Activated CD4-positive, CD25-positive, alpha-beta regulatory T cell treated with anti-CD3 and anti-CD28 coated beads, Interleukin-2, amount 50 U/mL, for 24 hours (primary cell): ENCODE measurements at places on chromosomes 12 and 14.

- ATAC-seq: no peak
Measured at GRCh38 chr14:63986789-63987533, 134.2 kb downstream of the SYNE2 start.

GRCh38 chr14:95463171-95463901 is 53.1 kb downstream of the SYNE3 start:
- peak; percentile 49 for ATAC-seq

- ATAC-seq: no peak
Measured at GRCh38 chr12:74722709-74723108, 185.1 kb downstream of the ATXN7L3B start.

GRCh38 chr12:74941670-74942069 is 268.0 kb downstream of the KCNC2 start:
- no peak for ATAC-seq

DNA sequence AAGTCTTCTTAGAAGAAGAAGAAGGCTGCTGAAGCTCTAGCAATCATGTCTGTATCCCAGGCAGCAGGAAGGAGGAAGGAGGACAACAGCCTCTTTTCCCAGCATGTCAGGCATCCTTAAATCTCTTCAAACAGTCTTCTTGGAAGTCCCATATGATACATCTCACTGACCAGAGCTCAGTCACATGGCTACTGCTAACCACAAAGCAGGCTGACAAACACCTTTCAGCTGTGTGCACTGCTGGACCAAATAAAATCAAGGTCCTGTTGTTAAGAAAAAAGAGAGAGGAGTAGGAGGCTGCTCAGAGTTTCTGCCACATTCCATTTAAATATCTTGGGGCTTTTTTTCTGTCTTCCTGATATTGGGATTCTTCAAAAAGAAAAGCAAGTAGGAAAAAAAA is 203.4 kb upstream of the PELI2 start:
- no peak for ATAC-seq

DNA sequence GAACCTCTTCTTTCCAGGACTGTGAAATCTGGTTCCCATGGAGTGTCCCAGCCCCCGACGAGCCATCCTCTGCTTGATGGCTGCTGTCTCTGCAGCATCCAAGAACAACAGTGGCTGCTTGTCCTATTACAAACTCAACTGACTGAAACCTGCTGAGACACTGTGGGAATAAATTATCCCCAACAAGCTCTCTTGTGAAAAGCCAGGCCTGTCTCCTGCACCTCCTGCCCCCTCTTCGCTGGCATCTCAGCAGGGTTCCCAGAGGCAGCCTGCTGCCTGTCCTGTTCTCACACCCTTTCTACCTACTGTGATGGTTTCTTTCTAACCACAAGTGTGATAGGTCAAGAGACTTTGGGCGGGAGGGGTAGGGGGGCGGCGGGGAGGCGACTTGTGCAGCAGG is 180.2 kb downstream of the TSPAN9 start:
- ATAC-seq: no peak

- ATAC-seq: no peak
Measured at GRCh38 chr14:50366589-50366988, 30.1 kb downstream of the CDKL1 start.

GRCh38 chr12:123075646-123076171 is 75.2 kb downstream of the PITPNM2 start:
- peak; percentile 86 for ATAC-seq

- ATAC-seq: peak; percentile 81
Measured at GRCh38 chr14:51846631-51847488, 13.6 kb upstream of the GNG2 start.

GRCh38 chr14:30078811-30079402 is 151.3 kb upstream of the PRKD1 start:
- no peak for ATAC-seq

GRCh38 chr14:52950410-52950897 is 396 bp downstream of the FERMT2 start:
- ATAC-seq: peak; percentile 40

DNA sequence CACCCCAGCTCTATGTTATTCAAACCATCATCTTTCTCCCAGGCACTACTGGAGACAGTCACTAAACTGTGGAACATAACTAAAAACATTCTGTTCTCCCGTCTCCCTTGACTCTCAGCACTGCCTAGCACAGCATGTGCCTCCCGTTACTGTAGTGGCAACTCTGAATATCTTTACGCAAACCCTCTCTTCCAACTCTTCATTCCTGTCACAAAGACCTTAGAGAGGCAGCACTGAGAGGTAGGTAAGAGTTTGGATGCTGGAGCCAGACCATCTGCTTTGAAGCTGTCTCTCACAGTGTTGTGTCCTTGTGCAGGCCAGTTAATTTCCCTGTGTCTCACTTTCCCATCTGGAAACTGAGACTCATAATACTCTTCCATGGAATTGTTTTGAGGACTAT is 108.1 kb downstream of the DIP2B start:
- ATAC-seq: no peak

GRCh38 chr12:93847517-93848474 is 170.6 kb downstream of the CRADD start:
- peak; percentile 48 for ATAC-seq

DNA sequence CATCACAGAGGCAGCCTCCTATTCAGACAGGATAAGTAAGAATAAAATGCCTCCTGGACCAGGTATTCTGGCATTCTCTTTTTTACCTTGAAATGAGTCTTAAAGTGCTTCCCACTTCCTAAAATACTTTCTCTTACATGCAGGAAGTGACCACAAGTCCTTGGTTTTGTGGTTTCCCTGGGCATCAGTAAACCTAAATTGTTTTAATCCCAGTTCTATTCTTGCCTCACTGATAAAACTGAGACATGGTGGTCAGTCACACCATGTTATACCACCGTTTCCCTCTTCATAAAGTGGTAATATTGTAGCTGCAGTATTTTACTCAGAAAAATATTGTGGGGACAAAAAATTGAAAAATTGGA is 1.2 kb upstream of the SALL2 start:
- ATAC-seq: no peak

DNA sequence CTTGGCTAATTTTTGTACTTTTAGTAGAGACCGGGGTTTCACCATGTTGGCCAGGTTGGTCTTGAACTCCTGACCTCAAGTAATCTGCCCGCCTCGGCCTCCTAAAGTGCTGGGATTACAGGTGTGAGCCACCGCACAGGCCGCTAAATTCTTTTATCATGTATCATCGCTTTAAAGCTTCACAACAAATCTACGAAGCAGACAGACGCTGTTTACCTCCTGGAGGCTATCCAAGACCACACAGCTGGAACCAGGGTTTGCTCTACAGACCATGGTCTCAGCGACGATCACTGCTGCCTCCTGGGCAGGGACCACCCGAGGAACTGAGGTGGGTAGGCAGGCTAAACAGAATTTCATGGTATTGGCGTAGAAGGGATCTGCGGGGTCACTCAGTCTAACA is 27.2 kb downstream of the KRT80 start:
- ATAC-seq: no peak

DNA sequence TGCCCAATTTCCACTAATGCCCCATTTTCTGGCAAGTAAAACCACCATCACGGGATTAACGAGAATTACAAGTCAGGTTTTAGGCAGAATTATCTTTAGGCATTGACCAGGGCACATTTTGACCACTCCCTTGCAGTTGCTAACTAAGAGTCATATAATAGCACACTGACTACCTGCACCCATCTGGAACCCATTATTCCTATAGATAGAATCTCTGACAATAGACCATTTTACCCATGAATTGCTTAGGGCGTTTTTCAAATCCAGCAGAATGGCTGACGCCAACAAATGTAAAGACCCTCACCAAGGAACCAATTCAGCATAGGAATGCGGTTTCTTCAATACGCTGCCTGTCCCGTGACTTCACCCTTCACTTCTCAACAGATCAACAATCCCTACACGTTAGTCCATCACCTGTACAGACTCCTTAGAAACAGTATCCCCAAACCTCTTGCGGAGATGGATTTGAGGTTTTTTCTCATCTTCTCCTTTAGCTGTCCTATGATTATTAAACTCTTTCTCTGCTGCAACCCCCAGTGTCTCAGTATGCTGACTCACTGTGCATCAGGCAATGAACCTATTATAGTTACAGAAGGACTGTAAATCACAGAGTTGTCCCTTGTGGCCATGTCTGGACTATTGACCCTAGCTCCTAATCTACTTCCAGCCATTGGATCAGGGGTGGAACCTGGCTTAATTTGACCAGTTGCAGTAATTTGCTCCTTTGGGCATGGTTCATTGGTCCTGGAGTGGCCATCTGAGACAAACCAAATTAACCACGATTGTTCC is 177.3 kb upstream of the PLXNC1 start:
- ATAC-seq: no peak

DNA sequence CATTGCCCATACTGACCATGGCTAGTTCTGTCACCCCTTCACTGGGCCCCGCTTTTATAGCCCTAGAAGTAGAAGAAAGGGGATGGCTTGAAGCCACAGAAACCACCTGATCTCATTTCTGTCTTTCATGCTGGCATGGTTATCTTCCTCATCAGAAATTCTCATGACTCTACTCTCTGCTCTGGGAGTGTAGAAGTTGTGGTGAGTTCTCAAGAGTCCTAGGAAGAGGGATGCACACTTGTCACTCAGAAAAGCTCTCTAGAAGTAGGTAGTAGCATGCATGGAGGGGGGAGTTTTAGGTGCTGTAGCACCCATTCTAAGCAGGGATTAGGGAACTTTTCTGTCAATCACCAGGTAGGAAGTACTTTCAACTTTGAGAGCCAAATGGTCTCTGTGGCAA is 6.1 kb upstream of the CMA1 start:
- no peak for ATAC-seq

DNA sequence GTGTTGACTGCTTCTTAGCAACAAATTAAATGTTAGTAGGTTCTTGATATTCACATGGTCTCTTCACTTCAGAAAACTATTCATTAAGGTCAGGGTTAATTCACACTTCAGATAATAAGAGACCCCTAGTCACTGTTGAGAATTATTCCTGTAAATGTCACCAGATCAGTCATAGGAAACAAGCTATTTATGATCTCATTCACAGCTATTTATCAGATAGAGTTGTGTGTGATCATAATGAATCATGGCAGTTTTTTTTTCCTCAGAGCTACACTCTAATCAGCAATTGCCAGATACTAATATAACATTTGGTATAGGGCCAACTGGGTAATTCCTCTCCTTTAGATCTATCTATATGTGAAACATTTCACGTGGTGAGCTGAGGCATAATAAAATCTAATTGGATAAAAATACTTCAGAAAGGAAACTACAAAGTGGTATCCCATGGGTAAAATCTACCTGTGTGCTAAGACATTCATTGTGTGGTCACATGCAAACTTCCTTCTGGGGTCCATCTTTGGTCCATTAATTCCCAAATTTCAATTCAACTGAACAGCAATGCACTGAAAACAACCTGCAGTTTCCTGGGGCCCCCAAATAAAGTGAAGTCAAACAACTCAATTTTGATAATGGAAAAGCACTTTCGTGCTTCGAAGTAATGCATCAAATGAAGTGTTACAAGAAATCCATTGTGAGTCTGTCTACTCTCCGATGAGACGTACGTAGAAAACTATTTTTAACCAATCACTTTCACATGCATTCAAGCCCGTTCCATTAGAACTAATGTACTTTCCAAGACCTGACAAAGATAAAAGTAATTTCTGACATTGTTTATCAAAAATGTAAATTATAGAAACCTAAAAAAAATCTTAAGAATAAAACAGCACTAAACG is 197.0 kb downstream of the ACSS3 start:
- ATAC-seq: no peak

DNA sequence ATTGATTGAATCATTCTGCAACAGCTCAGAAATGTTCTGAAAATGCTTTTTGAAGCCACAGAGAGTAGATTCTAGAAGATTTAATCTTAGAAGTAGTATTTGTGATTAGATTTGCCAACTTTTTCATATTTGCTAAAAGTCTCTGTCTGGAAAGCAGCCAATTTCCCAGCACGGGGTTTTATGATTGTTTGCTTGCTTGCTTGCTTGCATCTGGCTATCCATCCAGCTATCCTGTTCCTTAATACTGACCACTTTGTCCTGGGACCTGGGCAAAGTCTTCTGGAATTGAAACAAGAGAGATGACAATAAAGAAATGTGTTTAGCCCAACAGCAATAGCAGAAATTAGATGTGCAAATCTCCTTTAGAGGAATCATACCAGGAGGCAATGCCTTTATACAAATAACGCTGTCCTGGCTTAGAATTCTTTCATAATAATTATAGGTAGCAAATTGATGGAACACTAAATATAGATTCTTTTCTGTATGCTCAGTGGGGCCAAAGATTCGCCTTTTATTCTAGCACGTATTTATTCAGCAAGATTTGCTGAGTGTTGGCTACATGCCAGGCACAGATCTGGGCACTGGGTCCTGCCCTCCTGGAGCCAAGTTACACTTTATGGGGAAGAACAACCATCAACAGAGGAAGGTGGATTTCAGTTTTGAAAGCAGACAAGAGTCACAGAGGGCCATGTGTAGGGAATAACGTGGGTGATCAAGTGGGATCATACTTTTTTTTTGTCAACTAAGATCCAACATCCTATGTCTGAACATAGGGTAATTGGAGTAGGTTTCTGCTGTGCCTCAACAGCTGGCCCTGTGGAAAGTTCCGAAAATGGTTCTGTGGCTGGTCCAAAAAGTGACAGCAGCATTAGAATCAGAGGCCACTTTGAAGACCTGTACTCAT is 25.3 kb downstream of the MYBPC1 start:
- no peak for ATAC-seq

DNA sequence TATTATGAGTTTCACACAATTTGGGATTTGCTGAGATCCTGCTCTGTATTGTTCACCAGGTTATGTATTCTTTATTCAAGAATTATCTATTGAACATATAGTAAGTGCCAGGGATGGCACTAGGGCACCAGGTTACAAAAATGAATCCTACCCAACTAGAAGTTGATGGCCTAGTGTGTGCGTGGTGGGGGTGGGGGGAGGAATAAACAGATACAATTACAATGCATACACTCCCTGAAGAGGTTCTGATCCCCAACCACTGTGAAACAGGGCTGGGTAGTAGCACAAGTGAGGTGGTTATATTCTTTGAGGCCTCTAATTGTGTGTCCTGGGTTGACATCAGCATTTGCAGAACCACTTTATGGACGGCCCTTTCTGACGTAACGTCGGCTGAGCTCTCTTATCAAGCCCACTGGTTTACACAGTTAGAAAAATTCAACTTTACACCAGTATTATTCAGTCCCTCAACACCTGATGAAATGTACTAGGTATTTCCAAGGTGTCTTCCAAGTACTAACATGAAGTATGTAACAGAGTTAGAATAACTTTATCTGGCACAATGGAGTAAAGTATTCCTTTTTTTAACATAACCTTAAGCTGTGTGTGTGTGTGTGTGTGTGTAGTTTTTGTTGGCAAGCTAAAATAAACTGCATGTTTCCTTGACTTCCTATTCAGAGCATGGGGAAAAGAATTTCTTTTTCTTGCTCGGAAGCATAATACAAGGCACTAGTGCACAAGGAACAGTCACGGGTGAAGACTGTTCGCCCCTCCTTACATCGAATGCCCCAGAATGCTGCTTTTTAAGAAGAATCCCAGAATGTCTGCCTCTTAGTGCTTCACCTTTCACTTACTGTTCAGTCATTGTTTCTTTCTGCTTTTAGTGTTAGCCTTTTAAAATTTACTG is 8.1 kb upstream of the GLRX5 start:
- ATAC-seq: no peak

- ATAC-seq: no peak
Measured at GRCh38 chr12:27493260-27493940, 30.6 kb upstream of the PPFIBP1 start.
